Stimulated activated CD8-positive, alpha-beta memory T cell treated with anti-CD3 and anti-CD28 coated beads, Interleukin-15, amount 100 ng/mL, for 4 hours (primary cell): ENCODE measurements at places on chromosomes 2 and 18.
A peak's percentile ranks its signal among the peaks of the same experiment; 100 is the strongest.

- no peak for DNase-seq
These were observed 16.5 kb upstream of the VIT start for GRCh38 chr2:36680012-36680411.

GRCh38 chr18:3255611-3256165, 6.2 kb upstream of the MYL12B start:
- DNase-seq = no peak

DNA sequence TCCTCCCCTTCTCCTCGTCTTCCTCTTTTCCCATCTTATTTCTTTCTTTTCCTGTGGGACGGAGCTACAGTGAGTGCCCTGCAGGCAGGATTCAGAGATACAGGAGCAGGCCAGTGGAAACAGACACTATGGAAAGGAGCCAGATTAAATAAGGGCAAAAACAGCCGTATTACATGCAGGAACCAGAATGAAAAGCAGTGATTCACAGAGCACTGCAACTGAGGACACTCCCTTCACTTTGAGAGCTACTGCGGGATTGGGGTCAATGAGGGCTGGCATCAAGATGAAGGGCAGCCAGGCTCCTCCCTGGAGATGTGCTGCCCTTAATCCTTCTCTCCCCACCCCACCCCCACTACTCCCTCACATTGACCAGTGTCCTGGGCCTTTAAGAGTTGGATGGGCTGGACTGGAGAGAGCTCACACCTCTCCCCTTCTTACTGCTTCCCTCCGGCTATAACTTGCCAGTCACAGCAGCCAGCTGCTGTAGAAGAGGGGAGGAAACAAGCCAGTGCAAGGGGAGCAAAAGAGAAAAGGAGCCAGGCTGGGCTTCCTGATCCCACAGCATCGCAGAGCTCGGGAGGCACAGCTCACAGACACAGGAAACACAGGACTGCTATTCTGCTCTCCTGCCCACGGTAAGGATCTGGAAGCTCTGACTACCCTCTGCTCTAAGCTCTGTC, at the start of gene PLCD4:
Gene PLCD4 (plus strand): TSS at position 464 of the 680 bp plus-strand sequence. CDS start 7,841 bp downstream, outside the sequence.
- no peak for DNase-seq

- DNase-seq = no peak
These were observed 972 bp downstream of the RSAD2 start for GRCh38 chr2:6878549-6878948.

DNA sequence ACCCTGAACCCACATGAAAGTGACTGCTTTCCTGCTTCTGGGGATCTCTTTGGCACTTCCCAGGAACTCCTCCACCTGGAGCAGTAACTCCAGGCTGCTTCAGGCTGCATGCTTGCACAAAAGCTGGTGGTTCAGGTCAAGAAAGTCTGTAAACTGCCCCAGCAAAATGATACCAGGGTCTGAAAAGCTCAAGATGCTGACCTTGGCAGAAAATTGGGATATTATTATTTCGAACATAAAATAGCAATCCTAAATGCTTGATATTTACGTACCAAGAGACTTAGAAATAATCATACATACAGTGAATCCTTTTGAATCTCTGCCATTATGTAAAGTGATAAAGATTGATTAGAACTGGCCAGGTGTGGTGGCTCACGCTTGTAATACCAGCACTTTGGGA, 674.3 kb downstream of the ERBB4 start:
- no peak for DNase-seq

DNA sequence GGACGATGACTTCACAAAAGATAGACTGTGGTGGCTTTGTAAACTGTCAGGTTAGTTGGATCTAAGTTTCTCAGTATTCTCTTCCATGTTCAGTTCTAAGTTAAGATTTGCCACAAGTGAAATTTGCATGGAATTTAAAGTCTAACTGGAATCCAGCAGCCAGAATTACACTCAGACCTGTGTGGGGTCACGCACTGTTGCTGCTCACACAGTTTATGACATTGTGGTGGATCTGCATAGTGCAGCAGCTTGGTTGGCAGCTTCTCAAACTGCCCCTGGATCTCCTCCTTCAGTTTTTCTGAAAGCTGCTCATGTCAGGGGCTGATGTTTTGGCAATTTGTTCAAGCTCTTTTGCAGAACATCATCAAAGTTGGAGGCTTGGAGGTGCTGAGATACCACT, 228.1 kb upstream of the KCNJ3 start:
- no peak for DNase-seq

DNA sequence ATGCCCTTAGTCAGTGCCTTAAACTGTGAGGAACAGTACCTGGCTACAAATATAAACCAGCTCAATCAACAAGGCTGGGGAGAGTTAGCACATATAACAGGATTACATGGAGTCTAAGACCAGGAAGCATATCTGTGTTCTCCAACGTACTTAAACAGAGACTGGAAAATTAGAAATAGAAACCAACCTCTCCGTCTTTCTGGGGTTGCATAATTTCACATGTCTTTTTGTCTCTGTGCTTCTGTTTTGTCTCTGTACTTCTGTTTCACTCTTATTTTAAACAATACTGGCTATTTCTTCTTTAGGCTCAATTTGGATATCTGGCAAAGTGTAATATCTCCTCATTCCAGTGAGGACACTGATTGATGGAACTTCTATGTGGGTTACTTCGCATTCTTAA, 749.0 kb upstream of the ZEB2 start:
- DNase-seq = no peak

GRCh38 chr2:105611333-105611637, 133.4 kb upstream of the NCK2 start:
- DNase-seq = no peak

DNA sequence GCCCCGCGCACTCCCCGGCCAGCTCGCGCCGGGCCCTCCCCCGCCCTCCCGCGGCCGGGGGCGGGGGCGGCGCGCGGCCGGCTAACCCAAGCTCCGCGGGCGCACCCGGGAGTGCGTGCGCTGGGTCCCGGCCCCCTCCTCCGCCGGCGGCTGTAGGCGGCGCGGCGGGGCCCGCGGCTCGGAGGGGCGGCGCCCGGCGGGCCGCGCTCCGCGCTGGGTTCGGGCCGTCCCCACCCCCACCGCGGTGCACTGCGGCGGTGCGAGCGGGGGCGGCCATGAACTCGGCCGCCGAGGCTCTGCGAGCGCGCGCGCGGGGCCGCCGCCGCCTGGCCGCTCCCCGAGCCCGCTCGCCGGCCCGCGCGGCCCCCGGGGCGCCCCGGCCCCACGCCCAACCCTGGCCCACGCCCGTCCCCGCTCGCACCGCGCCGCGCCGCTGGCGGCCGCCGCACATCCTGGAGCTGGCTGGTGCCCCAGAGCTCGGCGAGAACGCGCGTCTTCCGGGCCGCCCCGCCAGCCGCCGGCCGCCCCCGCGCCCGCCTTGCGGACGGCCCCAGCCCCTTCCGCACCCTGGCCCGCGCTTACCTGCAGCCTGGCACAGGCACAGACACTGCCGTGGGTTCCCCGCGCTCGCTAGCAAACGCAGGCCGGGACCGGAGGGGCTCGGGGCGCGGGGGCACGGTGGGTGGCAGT, at the start of gene ZBTB14:
Gene ZBTB14 (minus strand): TSS at position 496 of the 690 bp plus-strand sequence. CDS start 2,480 bp downstream, outside the sequence.
- DNase-seq = peak; percentile 52

DNA sequence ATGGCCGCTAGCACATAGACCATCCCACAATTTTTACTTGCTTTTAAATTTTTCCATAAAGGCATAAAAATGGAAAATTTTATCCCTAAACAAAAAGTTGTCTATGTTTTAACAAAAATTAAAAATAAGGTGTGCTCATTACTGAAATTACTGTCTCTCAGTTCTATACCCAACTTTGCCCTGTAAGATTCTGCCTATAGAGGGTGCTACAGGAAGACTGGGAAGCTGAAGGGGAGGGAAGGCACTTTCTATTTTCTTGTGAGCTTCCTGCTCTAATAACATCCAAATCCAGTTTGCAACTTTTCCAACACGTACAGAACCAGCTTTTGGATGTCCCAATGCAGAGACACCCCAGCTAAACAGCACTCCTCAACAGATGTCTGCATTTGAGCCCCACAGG, 666.9 kb downstream of the PLCL1 start:
- no peak for DNase-seq

- no peak for DNase-seq
These were observed 591.9 kb downstream of the SLC4A3 start for GRCh38 chr2:220219371-220219770.

DNA sequence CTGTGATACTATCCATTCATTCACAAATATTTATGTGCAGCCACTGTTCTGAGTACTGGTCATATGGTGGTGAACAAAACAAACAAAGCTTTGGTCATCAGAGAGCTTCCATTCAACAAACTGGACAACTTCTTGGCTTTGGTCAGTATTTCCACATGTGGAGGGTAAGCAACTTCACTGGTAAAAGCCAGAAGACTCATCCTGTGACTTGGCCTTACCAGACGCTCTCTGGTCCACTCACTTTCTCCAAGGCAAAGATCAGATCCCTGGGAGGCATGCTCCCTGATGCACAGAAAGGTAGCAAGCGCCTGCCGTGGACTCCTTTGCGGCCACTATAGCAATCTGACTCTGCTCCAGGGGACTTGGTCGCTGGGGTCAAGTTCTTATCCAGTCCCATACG, 179.5 kb downstream of the EN1 start:
- no peak for DNase-seq

- no peak for DNase-seq
These were observed 32.1 kb downstream of the CLASP1 start for GRCh38 chr2:121617042-121617599.

DNA sequence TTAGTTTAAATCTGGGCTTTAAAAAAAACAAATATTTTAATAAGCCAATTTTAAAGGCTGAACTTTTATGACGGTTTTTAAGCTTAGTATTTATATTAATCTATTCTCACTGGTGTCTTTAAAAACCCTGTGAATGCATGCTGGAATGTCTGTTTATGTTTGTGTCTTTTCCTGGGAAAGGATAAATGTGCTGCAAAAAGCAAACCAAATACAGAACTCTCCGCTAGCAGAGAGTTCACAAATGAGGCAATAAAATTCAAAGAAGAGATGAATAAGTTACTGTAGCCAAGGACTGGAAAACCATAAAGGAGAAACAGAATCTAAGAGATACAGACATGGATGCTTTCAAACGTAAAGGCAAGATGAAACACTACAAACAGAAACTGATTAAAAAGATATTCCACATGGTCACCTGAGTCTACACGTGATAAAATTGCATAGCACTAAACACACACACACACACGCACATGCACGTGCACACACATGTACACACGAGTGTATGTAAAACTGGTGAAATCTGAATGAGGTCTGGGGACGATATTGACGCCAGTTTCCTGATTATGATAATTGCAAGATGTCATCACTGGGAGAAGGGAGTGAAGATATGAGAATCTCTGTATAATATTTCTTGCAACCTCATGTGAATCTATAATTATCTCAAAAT, 4.5 kb downstream of the TWIST2 start:
- DNase-seq = no peak

DNA sequence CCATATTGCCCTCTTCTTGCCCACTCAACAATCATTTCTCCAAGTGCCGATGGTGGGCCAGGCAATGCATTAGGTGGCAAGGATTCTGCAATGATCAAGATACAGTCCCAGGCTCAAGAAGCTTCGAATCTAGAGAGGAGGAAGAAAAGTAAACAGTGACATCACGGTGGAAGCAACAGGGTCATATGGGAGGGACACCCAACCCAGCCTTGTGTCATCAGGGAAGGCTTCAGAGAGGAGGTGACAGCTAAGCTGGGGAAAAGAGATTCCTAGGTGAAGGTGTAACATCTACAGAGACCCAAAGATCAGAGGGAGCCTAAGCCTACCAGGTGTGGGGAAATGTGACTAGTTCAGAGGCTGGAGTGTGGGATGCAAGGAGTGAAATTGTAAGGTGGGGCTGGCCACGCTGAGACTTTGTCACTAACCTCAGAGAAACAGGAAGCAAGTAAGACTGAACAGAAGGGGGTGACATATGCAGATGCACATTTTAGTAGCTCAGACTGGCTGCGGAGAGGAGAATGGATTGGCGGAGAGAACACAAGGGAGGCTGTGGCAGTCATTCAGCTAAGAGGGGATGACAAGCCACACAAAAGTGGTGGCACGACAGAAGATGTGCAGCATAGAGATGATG, 104.9 kb downstream of the ANKRD44 start:
- peak; percentile 31 for DNase-seq

DNA sequence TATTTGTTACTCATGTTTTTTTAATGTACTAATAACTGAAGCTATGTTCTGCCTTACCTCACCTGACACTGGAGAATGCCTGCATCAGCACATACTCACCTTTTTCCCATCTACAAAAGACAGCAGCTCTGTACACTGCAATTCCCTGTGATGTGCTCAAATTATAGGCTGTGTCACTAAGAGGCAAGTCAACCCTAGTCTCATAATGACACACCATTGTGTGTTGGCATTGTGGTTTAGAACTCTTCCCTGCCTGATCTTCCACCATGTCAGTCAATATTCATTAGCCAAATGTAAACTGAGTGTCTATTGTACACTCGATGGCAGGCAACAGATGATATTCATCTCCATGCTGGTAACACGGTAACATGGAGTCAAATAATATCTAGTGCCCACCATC, 332.1 kb upstream of the TCF4 start:
- DNase-seq = no peak

- DNase-seq = no peak
These were observed 238.5 kb downstream of the MTX2 start for GRCh38 chr2:176507786-176508185.

- DNase-seq = no peak
These were observed 269.9 kb downstream of the MEIS1 start for GRCh38 chr2:66704786-66705185.

- DNase-seq = no peak
These were observed 43.9 kb upstream of the B3GNT2 start for GRCh38 chr2:62152000-62152399.
